ENCODE measurements at places on chromosomes 6 and 20.

GRCh38 chr6:130730600-130730999 is 96.6 kb upstream of the SMLR1 start:
- DNase-seq: no peak

DNA sequence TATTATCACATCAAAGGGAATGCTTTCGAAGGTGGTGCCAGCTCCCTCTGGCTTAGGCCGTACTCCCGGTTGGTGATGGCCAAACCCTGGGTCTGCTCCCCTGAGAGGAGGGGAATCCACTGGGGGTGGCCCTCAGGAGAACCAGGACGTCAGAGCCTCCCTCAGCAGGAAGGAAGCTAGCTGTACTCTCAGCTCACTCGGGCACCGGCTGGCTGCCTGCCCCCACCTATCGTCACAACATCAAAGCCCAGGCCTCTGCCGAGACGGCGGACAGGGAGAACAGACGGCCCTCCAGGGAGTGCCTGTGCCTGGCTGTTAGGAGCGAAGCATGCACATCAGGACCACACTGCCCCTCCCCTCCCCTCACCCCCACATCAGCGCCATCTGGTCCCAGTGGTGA is 9.2 kb upstream of the PGC start:
- DNase-seq: no peak

- no peak for DNase-seq
These were observed 42.8 kb upstream of the AHI1 start for GRCh38 chr6:135540207-135540840.

DNA sequence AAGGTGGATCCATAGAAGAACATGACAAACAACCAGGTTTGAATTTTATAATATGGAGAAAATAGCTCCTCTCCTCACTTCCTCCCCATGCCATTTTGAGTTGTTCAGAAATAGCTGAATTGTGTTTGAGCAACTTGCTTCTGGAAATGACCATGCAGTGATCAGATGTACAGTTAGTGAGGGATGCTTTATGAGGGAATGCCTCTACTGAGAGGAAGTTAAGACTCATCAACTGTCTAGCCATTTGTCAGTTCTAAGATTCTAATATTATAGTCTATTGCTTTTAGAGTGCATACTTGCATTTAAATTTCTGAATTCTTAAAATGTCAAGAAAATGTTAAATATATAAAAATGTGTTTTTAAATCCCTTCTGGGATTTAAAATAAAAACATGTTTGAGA is 3.8 kb downstream of the LAMA2 start:
- no peak for DNase-seq

- no peak for DNase-seq
These were observed 128.8 kb upstream of the QKI start for GRCh38 chr6:163285691-163286090.

GRCh38 chr6:63415286-63415685 is 95.5 kb upstream of the LGSN start:
- DNase-seq: no peak

- peak; percentile 21 for DNase-seq
These were observed 5.3 kb downstream of the KIF25 start for GRCh38 chr6:168002804-168003203.

DNA sequence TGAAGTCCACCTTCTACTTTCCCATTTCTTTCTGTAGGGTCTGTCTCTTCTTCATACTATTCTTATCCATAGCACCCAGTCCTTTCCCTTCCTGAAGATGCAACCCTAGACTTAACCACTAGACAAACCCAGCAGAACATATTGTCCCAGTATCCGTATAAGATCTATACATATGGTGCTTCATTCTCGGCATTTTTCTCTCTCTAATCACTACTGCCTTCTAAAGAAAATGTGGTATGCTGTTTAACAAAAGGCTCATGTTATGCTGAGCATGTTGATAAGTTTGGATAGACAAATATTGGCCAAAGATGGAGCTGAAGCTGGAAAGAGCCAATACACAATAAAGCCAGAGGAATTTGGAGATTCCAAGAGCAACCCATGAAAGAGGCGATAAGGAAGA is 212.6 kb downstream of the MAFB start:
- no peak for DNase-seq

DNA sequence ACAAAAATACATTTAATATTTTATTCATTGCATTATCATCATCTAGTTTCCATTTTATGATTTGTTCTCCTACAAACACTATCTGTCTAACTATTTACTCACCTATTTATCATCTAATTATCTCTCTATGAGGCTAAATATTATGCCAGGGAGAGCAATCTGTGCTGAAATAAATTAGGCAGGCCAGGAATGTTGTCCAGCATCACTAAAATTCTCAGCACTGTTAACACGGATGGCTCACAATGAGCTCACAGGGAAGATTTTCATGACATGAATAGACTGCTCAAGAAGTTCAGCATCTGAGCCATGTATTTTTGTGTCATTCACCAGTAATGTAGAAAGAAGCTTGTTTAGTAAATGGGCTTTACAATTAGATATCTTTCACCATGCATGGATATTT is 1277.2 kb downstream of the GRIK2 start:
- DNase-seq: no peak

DNA sequence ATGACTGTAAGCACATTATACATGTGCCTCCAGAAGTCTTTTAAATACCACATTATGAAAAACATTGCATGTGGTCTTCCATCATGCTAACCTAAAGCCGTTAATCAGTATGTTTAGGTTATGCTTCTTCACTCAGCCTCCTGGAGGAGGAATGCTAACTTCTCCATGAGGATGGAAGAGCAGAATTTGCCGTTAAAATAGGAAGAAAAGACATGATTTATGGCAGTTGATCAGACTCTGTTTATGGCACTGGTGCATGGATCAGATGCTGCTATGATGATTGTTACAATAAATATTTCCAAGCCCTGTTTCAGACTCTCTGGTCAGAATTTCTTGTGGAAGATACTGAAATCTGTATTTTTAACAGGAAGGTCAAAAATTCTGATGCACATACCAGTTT is 31.7 kb downstream of the MAP3K4 start:
- DNase-seq: no peak

GRCh38 chr20:48041078-48041780 is 255.9 kb upstream of the SULF2 start:
- DNase-seq: no peak
